Hindlimb muscle (tissue), 1 donor: ENCODE measurements at places on chromosomes 6 and 20.
A peak's percentile ranks its signal among the peaks of the same experiment; 100 is the strongest.

GRCh38 chr20:3242172-3242692 is 3.2 kb upstream of the SLC4A11 start:
- DNase-seq: no peak

- no peak for DNase-seq
Measured at GRCh38 chr6:142926177-142926493, 18.8 kb downstream of the HIVEP2 start.

DNA sequence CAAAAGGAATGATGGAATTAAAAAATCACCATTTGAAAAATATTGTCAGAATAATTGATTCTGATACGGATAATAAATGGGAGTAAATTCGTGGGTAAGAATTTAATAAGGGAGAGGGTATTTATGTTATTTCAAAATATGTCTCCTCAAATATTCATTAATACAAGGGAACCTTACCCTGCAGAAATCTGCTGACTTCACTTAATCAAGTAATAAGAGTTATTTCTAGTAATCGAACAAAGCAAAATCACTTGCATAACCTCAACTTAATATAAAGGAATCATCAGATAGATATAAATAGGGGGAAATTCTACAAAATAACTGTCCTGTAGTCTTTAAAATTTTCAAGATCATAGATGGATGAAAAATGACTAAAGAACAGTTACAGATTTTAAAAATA is 1164.7 kb upstream of the GJE1 start:
- DNase-seq: no peak

DNA sequence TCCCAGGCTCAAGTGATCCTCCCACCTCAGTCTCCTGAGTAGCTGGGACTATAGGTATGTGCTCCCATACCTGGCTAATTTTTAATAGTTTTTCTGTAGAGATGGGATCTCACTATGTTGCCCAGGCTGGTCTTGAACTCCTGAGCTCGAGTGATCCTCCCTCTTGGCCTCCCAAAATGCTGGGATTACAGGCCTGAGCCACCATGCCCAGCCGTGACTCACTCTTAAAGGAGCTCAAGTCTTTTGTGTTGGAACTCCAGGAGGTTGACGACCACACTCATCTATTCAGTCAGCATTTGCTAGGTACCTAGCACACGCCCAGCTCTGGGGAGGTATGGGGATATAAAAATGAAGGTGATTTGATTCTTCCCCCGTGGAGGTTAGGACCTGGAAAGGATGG is 62.8 kb downstream of the UTRN start:
- DNase-seq: no peak

DNA sequence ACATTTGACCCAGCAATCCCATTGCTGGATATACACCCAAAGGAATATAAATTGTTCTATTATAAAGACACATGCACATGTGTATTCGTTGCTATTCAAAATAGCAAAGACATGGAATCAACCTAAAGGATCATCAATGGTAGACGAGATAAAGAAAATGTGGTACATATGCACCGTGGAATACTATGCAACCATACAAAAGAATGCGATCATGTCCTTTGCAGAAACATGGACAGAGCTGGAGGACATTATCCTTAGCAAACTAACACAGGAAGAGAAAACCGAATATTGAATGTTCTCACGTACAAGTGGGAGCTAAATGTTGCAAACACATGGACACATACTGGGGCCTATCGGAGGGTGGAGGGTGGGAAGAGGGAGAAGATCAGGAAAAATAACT is 340.0 kb downstream of the NRN1 start:
- no peak for DNase-seq

- DNase-seq: no peak
Measured at GRCh38 chr6:7047966-7048365, 59.8 kb upstream of the RREB1 start.

DNA sequence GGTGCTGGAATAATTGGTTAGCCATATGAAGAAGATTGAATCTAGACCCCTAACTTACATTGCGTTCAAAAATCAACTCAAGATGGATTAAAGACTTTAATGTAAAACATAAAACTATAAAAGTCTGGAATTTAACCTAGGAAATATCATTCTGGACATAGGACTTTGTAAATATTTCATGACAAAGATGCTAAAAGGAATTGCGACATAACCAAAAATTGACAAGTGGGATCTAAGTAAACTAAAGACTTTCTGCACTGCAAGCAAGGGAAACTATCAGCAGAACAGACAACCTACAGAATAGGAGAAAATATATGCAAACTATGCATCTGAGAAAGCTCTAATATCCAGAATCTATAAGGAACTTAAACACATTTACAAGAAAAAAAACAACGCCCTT is 45.5 kb upstream of the SLC35F1 start:
- no peak for DNase-seq

DNA sequence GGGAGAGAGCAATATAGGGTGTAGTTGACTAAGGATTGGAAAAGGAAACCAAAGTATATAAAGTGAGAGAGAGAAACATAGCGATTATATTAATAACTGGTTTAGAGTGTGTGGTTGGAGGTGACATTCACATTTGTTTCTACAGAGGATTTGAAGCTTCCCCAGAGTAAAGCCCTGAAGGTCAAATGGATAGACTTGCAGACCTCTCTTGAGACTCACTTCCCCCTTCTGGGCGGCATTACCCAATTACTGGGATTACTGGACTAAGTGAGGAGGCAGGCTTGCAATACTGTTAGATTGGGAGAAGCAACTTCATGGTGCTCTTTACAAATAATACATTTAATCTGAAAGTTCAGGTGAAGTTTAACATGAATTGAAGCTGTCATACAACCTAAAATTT is 10.7 kb downstream of the FIG4 start:
- no peak for DNase-seq

DNA sequence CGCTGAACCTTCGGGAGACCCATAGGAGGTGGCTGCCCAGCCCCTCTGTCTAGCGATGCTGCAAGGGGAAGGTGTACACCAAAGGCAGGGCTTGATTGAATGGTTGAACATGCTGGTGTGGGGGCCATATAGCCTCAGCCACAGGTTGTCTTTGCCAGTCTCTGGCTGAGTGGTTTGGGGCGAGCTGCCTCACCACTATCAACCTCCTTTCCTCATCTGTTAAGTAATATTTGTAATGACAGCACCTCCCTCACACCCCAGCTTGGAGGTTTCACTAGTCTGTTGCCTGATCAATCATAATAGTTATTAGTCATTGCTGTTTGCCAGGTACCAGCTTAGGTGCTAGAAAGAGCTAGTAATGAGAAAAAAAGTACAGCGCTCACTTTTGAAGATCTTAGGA is 11.8 kb upstream of the ZNF831 start:
- DNase-seq: no peak

DNA sequence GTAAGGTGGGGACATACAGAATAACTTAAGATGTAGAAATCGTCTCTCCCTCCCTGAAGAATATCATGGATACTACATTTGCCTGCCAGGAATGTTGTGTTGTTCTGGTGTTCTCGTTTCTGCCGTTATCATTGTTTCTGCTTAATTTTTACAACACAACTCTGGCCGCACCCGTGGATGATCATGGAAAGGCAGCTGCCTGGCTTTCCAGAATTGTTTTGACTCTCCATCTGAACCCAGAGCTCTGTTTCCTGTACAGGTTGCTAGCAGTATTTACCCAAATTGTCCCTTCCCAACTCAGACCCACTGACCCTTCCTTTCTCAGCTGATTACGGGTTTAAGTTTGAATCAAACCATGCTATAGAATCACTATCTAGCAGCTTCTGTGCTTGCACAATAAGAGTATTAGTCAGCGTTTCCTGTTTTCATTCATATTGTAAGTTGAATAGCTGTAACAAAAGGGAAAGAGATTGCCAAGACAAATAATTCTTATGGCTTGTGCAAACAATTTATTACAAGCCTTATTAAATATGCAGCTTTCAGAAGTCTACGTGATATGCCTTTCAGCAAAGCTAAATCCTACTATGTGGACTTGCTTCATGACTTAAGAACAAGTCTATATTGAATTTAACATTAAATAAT is 139.0 kb downstream of the MTHFD1L start:
- DNase-seq: peak; percentile 65

DNA sequence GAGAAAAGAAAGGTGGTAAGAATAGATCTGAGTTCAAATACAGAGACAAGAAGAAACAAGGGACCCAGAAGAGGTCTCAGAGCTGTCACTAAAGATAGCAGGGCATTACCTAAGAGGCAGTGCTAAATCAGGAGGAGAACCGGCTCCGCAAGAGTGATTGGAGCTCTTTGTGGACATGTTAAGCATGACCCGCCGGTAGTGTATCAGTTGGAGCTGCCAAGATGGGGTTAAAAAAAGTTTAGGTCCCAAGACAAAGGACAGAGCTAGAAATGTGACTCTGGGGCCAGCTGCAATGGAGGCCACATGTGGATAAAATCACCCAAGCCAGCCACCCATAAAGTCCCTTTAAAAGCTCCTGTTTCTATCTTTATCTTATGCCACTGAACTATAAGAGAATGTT is 93.4 kb downstream of the MBOAT1 start:
- no peak for DNase-seq

GRCh38 chr6:32837651-32838113 is 857 bp downstream of the TAP2 start:
- no peak for DNase-seq
